Activated effector memory CD4-positive, alpha-beta T cell treated with Interleukin-2 at 50 U/mL for 16 hours (primary cell): ENCODE measurements at places on chromosomes 12 and 14.

DNA sequence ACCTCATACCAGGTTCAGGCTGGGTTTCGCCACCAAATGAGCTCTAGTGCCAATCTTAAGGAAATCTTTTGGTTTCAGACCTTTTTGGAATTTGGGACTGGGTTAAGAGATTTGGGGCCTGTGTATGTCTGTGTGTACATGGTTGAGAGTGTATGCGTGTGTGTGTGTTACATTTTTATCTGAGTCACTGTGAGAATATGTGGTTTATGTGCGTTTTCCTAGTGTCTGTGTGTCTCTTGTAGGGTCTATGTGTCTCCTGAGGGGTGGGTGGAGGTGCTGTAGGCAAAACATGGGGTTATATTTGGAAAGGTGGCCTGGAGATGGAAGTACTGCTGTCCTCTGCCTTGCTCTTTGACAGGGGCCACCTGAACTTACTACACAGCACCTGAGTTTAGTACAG is 17.9 kb downstream of the C12orf43 start:
- DNase-seq, result no peak

DNA sequence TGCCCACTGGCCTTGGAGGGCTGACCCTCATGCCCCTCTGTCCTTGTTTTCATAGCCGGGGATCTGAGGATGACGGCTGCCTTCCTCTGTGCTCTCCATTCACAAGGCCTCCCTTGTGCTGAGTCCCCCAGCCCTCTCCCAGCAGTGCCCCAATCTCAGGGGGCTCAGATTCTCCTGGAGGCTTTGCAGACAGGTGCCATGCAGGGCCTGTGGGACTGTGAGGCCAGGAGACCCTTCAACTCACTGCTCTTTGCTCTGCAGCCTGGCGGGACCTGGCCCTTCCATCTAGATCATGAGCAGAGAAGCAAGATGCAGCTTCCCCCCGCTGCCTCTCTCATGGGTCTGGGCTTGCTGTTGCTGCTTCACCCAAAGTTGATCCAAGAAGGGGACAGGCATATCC is 356.0 kb downstream of the BCL11B start:
- no peak for DNase-seq

DNA sequence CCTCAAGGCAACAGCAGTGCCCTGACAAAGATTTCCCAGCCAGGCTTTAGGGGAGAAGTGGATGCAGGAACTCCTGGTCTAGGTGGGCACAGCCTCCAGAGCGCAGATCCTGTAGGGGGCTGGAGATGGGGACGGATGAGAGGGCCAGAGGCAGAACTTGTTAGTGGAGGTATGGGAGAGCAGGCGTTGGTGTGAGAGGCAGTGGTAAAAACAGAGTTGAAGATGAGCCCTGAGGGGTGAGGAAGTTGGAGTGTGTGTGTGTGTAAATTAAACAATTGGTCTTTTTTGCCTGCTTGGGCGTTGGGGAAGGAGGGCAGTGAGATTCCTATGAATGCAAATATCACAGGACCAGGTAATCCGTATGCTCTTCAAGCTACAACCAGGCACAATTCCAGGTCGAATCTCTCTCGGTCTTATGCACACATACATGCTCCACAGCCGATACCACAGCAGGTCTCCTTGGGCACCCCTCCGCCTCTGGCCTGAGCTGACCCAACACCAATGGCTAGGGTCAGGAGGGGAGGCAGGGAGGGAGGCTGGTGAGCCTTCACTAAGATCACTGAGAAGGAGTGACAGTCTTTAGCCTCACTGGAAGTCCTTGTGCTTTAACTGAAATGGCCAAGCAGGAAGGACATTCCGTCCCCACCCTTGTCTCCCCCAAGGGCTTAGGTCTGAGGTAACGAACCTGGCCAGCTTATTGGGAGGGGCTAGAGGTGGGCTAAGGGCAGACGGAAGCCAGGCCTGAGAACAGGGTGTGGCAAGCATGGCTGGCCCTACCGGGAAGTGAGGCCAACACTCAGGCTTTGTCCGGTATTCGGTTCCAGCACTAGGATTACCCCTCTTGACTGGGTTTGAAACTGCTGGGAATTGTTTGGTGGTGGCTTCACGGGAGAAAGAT is 1.5 kb upstream of the KRT7 start:
- no peak for DNase-seq

GRCh38 chr12:130481392-130481879 is 143.7 kb downstream of the PIWIL1 start:
- no peak for DNase-seq

GRCh38 chr14:29370024-29370423 is 557.6 kb downstream of the PRKD1 start:
- DNase-seq, result no peak

GRCh38 chr14:52286661-52287649 is 19.5 kb downstream of the PTGDR start:
- DNase-seq, result no peak

DNA sequence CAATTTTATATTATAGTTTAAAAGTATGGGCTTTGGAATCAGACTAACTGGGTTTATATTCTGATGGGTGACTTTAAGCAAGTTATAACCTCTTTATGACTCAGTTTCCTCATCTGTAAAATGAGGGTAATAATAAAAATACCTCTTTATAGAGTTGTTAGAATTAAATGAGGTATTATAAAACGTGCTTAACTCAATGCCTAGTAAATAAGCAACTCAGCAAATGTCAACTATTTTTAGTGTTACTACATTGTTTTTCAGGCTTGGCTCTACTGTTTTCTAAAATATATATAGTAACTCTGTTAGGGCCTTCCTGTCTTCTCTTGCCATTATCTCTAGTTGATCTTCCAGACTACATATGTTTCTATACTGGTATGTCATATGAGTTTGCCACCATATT is 20.5 kb downstream of the VEZT start:
- DNase-seq, result no peak

DNA sequence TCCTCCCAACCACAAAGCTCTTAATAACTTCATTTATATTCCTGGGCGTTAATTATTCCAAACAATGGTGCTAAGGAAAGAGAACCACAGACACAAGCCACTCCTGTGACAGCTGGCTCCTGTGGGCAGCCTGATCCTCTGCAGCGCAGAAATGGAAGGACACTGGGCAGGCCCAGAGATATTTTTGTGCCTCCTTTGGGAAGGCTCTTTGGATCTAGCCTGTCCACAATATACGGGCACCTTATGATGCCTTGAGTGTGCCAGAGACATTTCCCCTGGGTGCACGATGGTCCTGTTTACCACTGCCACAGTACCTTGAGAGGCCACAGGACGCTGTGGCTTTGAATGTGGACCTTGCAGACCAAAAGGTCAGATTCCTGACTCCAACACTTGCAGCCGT is 2.1 kb downstream of the ASB2 start:
- no peak for DNase-seq

DNA sequence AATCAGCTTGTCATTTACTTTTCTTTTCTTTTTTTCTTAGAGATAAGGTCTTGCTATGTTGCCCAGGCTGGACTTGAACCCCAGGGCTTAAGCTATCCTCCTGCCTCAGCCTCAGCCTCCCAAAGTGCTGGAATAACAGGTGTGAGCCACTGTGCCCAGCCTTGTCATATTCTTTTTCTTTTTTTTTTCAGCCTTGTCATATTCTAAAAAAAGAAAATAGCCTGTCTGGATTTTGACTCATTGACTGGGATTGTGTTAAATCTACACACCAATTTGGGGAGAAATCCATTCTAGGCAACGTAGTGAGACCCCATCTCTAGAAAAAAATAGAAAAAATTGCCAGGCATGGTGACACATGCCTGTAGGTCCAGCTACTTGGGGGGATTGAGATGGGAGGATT is 24.1 kb downstream of the ATP5MC2 start:
- DNase-seq, result no peak

DNA sequence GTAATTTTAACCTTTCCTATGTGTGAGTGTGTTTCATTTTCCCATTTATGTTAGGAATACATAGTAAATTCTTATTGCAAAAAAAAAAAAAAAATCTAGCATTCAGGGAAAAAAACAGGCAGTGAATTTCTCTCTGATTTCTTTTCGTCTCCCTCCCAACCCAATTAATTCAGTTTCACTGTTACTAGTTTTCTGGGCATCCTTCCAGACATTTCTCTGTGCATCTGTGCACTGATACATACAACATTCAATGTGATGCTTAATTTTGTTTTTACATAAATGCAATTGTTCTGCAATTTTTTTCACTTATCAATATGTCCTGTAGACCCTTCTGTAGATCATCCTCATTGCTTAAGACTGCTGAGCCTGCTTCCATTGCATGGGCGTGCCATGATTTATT is 694.3 kb upstream of the TBX3 start:
- DNase-seq, result no peak

- no peak for DNase-seq
Measured at GRCh38 chr14:81247271-81247766, 26.6 kb upstream of the GTF2A1 start.

DNA sequence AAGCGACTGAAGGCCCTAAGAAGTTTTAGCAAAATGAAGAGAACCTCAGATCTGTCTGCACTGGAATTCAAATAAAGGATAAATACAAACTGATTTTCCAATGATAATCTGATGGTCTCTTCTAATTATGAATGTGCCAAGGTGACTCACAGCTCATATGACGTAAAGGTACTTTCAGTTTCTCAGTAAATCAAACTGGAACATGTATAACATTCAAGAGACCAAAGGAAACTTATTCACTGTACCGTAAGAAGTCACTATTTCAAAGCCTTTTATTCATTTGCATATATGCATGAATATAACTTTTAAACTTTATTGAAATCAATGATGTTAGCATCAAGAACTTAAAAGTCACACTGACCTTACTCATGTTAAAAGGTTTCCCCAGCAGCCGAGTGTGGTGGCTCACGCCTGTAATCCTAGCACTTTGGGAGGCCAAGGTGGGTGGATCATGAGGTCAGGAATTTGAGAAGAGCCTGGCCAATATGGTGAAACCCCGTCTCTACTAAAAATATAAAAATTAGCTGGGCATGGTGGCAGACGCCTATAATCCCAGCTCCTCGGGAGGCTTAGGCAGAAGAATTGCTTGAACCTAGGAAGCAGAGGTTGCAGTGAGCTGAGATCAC is 52.2 kb downstream of the ATXN2 start:
- no peak for DNase-seq

DNA sequence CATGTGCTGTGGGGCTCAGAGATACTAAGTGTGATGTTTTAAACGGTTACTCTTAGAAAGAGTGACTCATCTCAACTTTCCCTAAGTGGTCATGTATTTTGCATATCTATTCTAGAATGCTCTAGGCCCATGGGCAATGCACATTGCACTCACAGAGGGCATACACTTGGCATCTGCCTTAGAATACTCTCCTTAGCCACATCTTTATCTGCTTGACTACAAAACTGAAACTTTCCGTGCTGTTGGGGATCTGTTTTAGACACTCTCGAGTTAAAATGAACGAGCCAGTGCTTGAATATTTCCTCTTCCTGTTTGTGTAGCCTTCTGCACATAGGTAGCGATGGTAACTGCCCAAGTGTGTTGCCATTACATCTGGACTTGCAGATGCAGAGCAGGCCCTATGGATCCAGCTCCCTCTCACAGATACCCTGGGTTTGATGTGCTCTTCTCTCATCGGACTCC is 180.5 kb downstream of the CAND1 start:
- no peak for DNase-seq

GRCh38 chr12:52318241-52318990 is 2.8 kb downstream of the KRT83 start:
- DNase-seq, result no peak

DNA sequence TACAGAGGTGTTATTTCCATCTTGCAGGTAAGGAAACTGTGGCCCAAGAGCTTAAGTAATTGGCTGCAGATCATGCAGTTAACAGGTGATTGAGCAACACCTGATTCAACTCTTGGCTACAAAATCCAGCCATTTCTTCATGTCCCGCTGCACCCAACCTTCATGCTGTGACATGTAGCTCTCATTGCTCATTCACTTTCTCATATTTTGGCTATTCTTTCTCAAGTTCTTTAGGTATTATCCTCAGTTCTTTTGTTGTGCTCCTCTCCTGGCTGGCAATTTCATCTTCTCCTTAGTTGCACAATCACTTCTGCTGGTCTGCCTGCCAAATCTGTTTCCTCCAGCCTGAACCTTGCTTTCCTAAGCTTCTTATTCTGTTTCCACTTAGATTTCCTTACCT is 300.8 kb downstream of the SSPN start:
- no peak for DNase-seq

- DNase-seq, result peak; percentile 38
Measured at GRCh38 chr12:31117203-31118011, 43.7 kb downstream of the DDX11 start.

DNA sequence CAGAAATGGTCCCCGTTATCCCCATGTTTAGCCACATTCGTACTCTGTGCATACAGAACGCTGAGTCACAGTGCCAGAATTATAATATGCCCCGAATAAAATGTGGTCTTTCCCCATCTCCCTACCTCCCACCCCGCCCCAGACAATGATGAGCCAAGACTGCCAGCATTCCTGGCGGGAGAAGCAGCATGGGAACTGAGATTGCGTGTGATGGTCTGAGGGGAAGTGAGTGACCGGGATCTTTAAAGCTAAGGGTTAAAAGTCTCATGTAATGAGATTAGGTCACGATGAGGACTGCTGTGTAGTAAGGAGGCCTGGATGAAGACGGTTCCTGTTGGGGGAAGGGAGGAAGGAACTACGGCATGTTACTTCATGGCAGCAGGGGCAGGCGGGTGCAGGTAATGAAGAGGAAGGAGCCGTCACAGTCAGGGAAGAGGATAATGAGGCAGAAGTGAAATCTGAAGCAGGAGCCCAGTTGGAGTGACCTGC is 243.3 kb upstream of the FKBP4 start:
- no peak for DNase-seq

DNA sequence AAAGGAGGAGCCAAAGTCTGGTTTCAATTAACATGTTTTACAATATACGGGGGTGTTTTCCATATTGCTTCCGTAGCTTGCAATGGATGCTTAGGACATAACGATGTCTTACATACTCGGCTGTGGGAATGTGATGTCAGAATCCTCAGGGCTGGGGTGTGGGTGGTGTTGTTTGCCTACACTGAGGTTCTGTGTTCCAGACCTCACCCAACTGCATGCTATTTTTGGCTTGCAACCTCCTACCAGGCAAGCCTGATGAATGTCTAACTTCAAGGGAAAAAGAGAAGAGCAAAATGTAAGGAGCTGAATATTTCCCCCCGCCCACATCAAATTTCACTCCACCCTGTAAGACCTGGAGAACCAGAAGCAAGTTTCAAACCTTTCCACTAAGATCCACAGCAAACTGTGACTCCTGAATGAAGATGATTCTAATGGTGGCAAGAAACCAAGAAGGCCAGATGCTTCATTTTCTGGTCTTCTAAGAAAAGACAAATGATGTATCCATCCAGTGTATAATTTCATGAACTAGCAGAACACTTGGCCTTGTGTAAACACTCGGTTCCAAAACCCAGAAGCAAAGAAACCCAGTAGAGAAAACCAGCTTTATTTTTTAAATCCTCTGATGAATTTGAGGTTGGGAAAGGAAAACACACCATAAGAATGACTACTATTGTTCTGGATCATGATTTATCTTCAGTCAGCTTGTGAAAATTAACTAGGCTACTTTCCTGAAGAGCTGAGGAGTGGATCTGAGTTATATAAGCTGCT is 227.9 kb downstream of the DACT1 start:
- no peak for DNase-seq
